ENCODE measurements at places on chromosomes 4 and X.

GRCh38 chr4:125303821-125304220 lies 10.9 kb upstream of the FAT4 start:
- DNase-seq = no peak

- no peak for DNase-seq
Observed at GRCh38 chr4:183014361-183015084, 84.5 kb upstream of the WWC2 start.

DNA sequence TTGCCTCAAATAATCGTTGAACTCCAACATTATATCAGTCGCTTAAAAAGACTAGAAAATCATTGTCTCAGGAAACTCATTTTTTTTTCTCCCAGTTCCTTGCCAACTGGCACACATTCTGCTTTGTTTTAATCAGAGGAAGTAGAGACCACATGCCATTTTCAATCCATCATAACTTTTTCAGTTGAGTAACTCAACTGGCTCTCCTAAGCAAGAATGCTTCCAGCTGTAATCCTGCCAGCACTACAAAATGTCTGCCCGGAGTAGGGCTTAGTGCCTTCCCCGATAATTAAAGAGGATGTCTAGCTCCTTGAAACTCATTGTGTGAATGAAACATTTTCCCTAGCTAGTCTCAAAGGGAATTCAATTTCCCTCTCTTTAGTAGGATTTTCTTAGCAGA lies 33.0 kb downstream of the FREM3 start:
- DNase-seq = no peak

- DNase-seq = no peak
Observed at GRCh38 chr4:3871181-3871852, 105.1 kb downstream of the ADRA2C start.

DNA sequence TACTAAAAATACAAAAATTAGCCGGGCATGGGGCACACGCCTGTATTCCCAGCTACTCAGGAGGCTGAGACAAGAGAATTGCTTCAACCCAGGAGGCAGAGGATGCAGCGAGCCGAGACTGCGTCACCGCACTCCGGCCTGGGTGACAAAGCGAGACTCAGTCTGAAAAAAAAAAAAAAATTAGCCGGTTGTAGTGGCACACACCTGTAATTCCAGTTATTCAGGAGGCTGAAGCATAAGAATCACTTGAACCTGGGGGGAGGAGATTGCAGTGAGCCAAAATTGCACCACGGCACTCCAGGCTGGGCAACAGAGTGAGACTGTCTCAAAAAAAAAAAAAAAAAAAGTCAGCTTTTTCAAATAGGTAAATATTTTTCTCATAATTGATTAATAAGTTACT lies 71.9 kb downstream of the WDFY3 start:
- no peak for DNase-seq

DNA sequence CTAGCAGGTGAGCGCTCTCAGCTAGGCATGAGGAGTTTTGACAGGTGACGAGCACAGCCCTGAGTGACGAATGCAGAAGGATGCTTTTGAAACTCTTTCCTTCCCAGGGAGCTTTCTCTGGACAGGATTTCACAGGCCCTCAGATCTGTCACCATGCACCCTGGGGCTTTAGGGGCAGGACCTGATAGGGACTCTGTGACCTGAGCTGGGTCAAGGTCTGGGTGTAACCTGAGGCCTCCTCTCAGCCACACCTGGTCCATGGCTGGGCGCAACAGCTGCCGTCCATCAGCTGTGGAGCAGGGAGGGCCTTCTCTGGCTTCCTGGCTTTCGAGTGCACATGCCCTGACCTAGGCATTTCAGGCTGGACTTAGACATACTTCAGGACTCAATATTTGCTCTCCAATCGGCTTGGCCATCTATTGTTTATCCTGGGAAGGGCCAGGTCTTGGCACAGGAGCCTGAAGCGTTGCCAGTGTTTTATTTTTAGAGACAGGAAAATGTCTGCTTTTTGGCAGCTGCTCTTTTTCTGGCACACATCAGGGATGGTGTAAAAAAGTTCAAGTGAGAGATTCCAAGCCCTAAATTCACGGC lies 56.4 kb downstream of the C4orf51 start:
- DNase-seq = no peak

GRCh38 chr4:74423104-74423503 lies 21.8 kb upstream of the AREG start:
- no peak for DNase-seq

GRCh38 chrX:51461053-51462044 lies 35.0 kb downstream of the NUDT11 start:
- no peak for DNase-seq
